ENCODE measurements at places on chromosomes 4 and X.
A peak's percentile ranks its signal among the peaks of the same experiment; 100 is the strongest.

DNA sequence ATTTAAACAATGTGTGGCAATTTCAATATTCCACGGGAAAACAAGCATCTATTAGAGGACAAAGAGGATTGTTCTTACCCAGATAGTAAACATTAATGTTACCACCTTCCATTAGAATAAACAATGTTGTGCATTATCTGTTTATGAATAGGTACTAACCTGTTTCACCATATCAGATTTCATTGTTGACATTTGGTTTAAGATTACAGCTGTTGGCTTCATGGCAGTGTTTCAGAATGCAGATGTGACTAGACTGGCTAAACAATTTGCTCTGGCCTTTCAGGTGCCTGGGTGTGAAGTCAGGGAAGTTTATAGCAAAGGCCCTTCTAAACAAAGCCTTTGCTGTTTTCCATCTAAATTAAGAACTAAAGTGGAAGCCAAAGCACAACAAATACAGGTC, 464.7 kb upstream of the FAM47C start:
- no peak for DNase-seq

- DNase-seq = no peak
These were observed 91.0 kb downstream of the SHROOM4 start for GRCh38 chrX:50723006-50723405.

DNA sequence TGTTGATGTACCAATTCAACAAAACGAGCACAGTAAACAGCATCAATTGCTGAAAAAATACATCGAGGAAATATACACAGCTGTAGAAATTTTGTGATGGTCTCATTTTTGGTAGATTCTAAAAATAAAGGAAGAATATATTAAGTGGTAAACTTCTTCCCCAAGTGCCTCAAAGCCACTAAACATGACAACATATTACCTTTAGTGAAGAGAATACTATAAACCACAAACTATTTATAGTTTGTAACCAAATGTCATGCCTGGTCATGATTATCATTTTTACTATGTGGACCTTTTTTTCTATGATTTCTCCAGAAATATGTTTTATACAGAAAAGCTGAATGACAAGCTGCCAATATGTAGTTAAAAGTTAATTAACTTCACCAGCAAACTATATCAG, 106.9 kb downstream of the THOC2 start:
- DNase-seq = no peak

GRCh38 chrX:3219667-3220066, 126.8 kb downstream of the MXRA5 start:
- DNase-seq = no peak

DNA sequence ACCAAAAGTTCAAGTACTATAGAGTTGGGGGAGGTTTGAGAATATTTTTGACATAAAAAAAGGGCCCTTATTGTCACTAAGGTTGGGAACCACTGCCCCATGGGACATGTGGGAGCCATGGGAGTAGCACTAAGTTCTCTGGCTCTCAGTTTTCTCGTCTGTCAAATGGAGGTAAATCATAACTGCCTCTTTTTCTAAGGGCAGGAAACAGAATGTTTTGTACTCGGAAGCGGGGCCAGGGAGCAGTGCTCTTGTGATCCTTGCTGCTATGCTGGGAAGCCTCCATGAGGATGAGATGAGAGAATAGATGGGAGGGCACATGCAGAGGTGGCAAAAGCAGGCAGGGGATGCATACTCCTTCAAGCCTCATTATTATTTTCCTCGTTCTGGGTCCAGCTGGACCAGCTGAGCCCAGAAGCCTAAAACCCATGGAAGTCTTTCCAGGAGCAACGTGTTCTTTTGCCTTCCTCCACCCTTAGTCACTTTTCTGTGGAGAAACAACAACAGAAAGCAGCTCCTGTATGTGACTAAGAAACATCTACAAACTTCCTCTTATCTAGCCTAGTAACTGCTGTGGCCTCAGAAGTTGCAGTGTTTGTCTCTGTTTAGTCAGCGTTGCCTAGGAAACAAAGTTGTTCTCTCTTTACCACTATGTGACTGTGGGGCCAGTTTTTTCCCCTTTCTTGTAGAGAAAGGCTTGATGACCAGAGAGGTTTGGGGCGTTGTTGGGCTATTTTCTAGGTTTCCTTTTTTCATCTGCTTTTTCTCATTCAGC, 64.8 kb downstream of the TSC22D3 start:
- DNase-seq = peak; percentile 28

DNA sequence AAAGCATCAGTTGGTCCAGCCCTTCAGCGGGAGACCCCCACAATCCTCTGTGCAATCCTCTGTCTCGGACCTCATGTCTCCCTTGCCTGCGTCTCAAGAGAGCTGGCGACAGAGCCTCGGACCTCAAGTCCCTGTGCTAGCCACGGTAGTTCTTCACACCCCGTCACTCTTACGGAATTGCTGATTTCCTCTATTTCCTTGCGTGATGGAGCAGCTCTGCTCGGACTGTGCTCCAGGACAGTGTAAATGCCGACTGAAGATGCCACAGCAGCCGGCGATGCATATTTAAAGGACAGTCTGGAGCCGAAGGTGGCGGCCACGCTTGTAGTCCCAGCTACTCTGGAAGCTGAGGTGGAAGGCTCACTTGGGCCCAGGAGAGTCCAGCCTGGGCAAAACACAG, 1.9 kb downstream of the GRK4 start:
- DNase-seq = no peak

All from stimulated activated CD8-positive, alpha-beta memory T cell treated with anti-CD3 and anti-CD28 coated beads, Interleukin-4, amount 100 ng/mL, for 1 hour (primary cell).